ENCODE measurements at places on chromosomes 16 and 17.

GRCh38 chr17:80582165-80582564 lies 37.5 kb downstream of the RPTOR start:
- no peak for DNase-seq

GRCh38 chr16:57824888-57825287 lies 22.6 kb upstream of the KIFC3 start:
- DNase-seq: no peak

GRCh38 chr16:83059237-83059636 lies 432.5 kb downstream of the CDH13 start:
- no peak for DNase-seq

DNA sequence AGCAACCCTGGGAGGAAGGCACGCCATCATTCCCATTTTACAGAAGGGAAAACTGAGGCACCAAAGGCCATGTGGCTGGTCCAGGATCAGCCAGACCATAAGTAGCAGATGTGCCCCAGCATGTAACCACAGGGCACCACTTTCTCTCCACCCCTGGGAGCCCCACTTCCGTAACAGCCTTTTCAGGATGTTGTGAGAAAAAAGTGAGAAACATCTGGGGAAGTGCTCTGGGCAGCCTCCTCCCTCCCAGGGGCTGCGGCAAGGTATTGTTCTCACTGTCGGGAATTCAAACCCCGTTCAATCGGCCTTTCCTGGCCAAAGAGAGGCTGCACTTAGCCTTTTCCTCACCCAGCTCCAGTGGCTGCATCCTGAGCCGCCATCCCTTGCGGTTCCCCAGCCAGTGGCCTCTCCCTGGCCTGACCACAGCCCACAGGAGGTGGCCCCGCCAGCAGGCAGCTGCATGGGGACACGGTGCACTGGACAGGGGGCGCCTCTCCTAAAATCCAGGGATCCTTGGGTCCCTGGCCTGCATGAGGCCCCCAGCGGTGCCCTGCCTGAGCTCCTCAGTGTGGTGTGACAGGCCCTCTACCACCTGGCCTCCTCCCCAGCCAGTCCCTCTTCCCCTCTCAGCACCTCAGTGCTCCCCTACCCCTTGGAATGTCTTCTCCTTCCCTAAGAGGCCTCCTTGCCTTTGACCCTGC lies 5.7 kb upstream of the CDH5 start:
- DNase-seq: no peak

GRCh38 chr16:2933136-2933535 lies 21.4 kb downstream of the FLYWCH1 start:
- no peak for DNase-seq

GRCh38 chr17:29620779-29621500 lies 1.8 kb downstream of the CORO6 start:
- DNase-seq: no peak

DNA sequence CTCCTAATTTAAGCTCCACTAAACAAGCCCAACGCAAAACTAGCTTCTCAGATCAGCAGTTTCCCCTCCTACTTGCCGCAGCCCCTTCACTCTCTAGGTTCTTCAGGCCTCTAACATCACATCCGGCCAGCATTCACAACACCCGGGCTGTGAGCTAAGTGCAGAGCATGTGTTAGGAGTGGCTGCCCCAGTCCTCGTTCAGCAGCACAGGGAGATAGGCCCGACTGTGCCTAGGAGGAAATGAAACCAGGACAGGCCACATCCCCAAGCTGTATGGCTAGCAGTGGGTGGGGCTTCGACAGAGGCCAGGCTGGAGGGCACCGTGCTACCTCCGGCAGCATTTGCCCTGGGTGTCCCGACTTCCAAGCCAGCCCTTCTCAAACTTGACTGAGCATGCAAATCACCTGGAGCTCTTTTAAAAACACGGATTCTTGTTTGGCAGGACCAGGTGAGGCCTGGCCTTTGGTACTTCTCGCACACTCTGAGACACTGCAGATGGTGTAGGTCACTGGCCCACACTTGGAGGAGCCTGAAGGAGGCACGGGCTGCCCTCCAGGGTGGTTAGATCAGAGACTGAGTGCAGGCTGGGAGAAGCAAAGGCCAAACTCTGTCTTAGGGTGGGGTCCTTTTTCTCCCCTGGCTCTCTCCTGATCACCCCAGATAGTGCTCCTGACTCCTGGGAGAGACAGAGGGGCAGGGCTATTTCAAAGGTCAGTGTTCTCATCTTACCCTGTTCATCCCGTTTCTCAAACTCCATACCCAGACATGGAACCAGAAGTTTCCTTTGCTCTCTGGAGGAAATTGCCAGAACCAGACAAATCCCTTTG lies 202.0 kb downstream of the C16orf78 start:
- no peak for DNase-seq

GRCh38 chr17:699345-699744 lies 15.3 kb downstream of the VPS53 start:
- no peak for DNase-seq

GRCh38 chr16:26856791-26857190 lies 209.9 kb upstream of the C16orf82 start:
- no peak for DNase-seq

- peak; percentile 77 for DNase-seq
Observed at GRCh38 chr17:44210342-44211192, 8.9 kb downstream of the UBTF start.

DNA sequence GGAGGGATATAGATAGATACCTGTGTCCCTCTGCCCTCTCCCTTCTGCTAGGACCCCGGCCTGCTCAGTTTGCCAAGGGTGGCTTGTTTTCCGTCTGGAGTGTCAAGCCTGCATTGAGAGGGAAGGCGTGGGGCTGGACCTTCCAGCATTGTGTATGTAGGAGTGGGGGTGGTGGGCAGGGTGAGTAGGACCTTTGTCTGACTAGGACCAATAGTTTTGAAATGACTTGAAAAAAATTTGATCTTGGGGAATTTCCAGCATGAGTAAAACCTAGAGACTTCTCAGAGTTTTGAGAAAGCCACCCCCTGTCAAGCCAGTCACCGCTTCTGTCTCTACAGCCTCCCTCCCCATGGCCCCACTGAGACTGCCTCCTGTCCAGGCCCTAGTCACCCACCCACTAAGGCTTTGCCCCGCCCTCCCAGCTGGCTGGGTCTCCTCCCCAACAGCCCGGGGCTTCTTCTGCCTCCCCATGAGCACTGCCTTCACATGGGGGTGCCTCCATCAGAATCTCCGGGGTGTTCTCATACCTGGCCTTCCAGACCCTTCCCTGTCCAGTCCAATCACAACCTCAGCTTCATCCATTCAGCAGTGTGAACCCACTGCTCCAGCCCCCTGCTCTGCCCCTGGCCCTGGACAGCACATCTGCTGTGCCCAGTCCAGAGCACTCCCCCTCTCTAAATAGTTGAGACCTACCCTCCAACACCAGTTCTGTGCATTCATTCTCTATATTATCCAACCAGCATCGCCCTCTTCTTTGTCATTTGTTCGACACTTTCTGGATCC lies 207.0 kb downstream of the MSI2 start:
- DNase-seq: no peak

- no peak for DNase-seq
Observed at GRCh38 chr16:75703306-75703705, 2.0 kb upstream of the DUXB start.

- DNase-seq: no peak
Observed at GRCh38 chr16:75078886-75079285, 37.7 kb downstream of the LDHD start.

- no peak for DNase-seq
Observed at GRCh38 chr17:40074871-40075200, 12.1 kb downstream of the THRA start.

- no peak for DNase-seq
Observed at GRCh38 chr16:87407511-87408112, 15.5 kb downstream of the MAP1LC3B start.
